ENCODE measurements at places on chromosomes 4 and X. TPM values are rescaled to one million over a fixed set of nuclear protein-coding genes. Genes with fewer than 3 reads are reported as not detected.

GRCh38 chr4:41879552-41879951, 55.7 kb upstream of the TMEM33 start:
- no peaks in the 10 kb centered on the region for H3K36me3 ChIP-seq
- no peaks in the 10 kb centered on the region for H3K4me1 ChIP-seq
- H3K4me3 ChIP-seq, result no peak overlapping the region

GRCh38 chrX:68697465-68698125, 50.1 kb downstream of the STARD8 start:
- peak overlapping the region; percentile 7 for H3K27ac ChIP-seq
- no peaks in the 10 kb centered on the region for H3K4me1 ChIP-seq
- no peak for DNase-seq
- no peaks in the 10 kb centered on the region for H3K27me3 ChIP-seq
- no peaks in the 10 kb centered on the region for H3K36me3 ChIP-seq
- H3K4me3 ChIP-seq, result no peak overlapping the region

GRCh38 chrX:154398668-154399526, 720 bp downstream of the RPL10 start:
- peak; percentile 88 for DNase-seq
- H3K27me3 ChIP-seq, result no peaks in the 10 kb centered on the region
- H3K36me3 ChIP-seq, result peaks cover 27% of the 10 kb centered on the region
- H3K27ac ChIP-seq, result peak overlapping the region; percentile 89

DNA sequence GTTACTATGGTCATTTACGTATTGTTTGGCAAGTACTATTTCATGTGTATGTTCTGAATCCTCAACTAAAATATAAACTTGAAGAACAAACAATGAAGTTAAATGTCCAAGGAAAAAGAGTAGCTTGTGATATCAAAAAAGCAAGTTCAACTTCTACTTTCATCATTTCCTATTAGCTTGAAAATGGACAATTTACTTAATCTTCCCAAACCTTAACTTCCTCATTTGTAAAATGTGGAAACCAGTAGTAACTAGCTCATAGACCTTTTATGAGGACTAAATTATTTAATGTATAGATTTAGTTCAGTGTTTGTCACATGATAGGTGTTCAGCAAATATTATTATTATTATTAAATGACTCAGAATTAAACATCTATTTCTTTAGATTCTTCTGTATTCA, 276.8 kb upstream of the TET2 start:
- no peaks in the 10 kb centered on the region for H3K36me3 ChIP-seq
- H3K4me3 ChIP-seq, result no peak overlapping the region
- no peak for DNase-seq
- H3K27me3 ChIP-seq, result no peaks in the 10 kb centered on the region

DNA sequence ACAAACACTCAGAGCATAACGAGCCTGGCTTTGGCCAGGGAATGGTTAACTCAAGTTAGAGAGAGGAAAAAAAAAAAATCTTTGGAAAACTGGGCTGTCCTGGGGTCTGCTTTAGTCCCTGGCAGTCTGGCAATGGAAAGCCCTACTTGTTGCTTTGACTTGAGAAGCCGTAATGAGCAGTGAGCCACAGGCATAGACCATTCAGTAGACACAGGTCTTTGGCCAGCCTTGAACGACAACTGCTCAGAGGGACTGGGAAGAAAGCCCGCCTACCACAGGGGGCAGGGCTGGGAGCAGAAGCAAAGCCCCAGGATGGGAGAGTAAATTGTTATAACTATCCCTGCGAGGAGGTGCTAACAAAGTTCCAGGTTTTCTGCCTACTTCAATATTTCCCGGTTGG, 25.9 kb downstream of the SLC25A43 start:
- no peak overlapping the region for H3K27ac ChIP-seq
- H3K4me3 ChIP-seq, result no peak overlapping the region
- no peaks in the 10 kb centered on the region for H3K4me1 ChIP-seq
- no peaks in the 10 kb centered on the region for H3K27me3 ChIP-seq
- no peaks in the 10 kb centered on the region for H3K36me3 ChIP-seq

DNA sequence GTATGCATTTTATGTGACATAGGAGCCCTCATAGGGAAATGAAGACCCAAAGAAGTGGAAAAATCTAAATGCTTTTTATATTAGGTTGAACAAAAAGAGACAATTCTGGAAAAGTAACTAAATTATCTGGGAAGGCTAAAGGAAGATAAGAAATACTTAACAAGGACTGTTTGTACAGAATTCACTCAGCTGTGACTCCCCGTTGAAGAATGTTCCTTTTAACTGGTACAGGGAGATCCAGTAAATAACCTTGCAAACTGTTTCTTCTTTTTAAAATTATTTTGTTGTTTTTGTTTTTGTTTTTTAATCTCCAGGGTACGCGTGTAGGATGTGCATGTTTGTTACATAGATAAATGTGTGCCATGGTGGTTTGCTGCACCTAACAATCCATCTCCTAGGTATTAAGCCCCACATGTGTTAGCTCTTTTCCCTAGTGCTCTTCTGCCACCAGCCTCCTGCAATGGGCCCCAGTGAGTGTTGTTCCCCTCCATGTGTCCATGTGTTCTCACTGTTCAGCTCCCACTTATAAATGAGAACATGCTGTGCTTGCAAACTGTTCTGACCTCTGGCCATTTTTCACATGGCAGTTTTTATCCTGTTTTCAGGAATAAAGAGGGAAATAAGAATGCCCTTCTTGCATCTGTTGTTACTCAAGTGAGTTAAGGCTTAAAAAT, 81.7 kb downstream of the PWWP3B start:
- H3K4me3 ChIP-seq, result no peak overlapping the region
- H3K27ac ChIP-seq, result no peak overlapping the region
- no peaks in the 10 kb centered on the region for H3K27me3 ChIP-seq
- DNase-seq, result no peak

The CENPVL1 gene
- not detected for total RNA-seq

The NHS gene
- 2.0 TPM for total RNA-seq
